H7 (cell line): ENCODE measurements at places on chromosomes 2 and 18. TPM values are rescaled to one million over a fixed set of nuclear protein-coding genes. Genes with fewer than 3 reads are reported as not detected.

The ZNF512 gene
- 33.4 and 37.6 TPM in 2 replicates for total RNA-seq

The ICOS gene
- total RNA-seq: not detected in 2 replicates

The CKAP2L gene
- 14.9 and 24.8 TPM in 2 replicates for total RNA-seq

The C18orf54 gene
- total RNA-seq: 10.3 and 13.4 TPM in 2 replicates

The TBR1 gene
- total RNA-seq: under 0.01 and 0.37 TPM in 2 replicates

- peak; percentile 61 for DNase-seq
These were observed 217.1 kb upstream of the SLC35G4 start for GRCh38 chr18:11392292-11392691.

- DNase-seq: peak; percentile 93
These were observed 92.6 kb downstream of the CMPK2 start for GRCh38 chr2:6773007-6773693.

- DNase-seq: no peak
These were observed 208.2 kb downstream of the FHOD3 start for GRCh38 chr18:36505665-36506064.

- DNase-seq: no peak
These were observed 111.5 kb upstream of the MGAT5 start for GRCh38 chr2:134142341-134142738.

DNA sequence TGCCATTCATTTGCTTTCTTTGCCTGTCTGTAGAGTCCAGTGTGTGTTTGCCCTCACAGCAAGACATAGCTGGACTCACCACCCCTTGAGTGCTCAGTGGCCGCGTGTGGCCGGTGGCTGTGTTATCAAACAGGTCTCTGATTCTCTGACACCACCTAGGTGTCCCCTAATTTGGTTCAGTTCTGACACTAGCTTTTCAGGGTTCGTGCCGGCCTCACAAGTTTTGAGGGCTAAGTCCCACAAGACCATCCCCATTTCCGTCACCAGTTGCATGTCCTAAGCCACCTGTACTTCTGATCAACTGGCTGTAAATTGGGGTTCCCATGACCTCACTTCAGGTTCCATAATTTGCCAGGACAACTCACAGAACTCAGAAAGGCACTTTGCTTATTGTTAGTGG is 23.5 kb downstream of the NCK2 start:
- DNase-seq: no peak

- no peak for DNase-seq
These were observed 35.0 kb downstream of the PIKFYVE start for GRCh38 chr2:208300847-208301618.

- DNase-seq: peak; percentile 25
These were observed 137.1 kb downstream of the CTIF start for GRCh38 chr18:48675912-48676311.
